ENCODE measurements at places on chromosomes 4 and X. TPM values are rescaled to one million over a fixed set of nuclear protein-coding genes. Genes with fewer than 3 reads are reported as not detected.

S100P gene
- 4.3 TPM for total RNA-seq

UNC5C gene
- total RNA-seq = not detected

TLR8 gene
- total RNA-seq = not detected

HERC6 gene
- 1.8 TPM for total RNA-seq

PPEF2 gene
- total RNA-seq = not detected
